ENCODE measurements at places on chromosomes 7 and 10.

DNA sequence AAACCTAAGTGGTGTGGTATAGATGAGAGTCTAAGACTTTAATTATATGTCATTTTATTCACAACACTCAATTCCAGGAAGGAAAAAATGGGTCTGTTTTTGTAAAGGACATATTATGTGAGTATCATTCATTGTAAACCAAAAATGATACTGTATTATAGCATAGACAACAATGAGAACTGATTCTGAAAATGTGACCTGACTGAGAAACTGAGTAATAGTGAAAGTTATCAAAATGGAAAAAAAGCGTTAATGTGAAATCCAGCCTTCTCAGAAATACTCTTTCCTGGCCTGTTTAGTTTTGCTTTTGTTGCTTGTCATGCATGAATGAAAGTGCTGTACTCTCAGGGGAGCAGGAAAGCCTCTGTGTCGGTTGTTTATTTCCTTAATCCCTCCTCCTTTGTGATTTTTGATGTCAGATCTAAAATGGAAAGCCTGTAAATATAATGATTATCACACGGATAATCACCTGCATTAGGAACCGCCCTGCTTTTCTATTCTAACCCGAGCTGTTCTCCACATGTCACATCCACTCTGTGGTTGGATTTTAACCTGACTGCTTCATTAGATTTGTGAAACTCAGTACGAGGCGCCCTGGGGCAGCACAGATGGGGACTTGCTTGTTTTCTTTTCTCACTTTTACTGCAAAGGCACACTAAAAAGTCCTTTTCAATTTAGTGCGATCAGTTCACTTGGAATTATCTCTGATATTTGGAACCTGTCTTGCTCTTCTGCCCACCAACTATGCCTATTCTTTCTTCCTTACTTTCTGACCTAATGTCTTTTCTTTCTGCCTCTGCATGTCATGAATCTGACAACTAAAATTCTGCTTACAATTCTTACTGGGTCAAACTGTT lies 240.9 kb upstream of the KAT6B start:
- DNase-seq: no peak

- no peak for DNase-seq
Observed at GRCh38 chr10:124043310-124044142, 49.9 kb downstream of the CHST15 start.

DNA sequence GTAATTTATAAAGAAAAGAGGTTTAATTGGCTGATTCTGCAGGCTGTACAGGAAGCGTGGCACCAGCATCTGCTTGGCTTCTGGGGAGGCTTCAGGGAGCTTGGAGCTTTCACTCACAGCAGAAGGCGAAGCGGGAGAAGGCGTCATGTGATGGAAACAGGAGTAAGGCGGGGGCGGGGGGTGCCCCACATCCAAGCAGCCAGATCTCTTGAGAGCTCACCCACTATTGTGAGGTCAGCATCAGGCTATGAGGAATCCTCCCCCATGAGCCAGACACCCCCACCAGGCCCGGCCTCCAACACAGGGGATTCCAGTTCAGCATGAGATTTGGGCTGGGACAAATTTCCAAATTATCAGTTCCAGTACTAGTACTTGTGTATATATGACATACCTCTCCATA lies 46.2 kb downstream of the WDR37 start:
- no peak for DNase-seq

- no peak for DNase-seq
Observed at GRCh38 chr10:86968271-86968993, at the start of gene ADIRF. ADIRF (plus strand) TSS chr10:86968482; CDS start chr10:86968545, 63 bp downstream.

DNA sequence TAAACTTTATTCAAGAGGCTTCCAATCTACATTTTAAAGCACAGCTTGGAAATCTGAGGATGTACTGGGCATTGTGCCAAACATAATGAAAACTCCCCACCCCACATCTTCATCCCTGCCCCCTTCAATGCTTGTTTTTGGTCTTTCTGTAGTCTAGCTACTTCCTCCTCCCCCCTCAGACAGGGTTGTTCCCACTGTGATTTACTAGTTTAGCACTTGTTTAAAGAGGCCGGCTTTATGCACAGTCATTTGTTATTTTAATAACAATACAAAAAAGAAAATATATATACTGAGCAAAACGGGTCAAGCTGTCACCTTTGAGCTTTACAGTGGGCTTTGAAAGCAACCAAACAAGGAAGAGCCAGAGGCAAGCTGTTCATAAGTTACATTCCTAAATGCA lies 132.6 kb downstream of the CHRM2 start:
- DNase-seq: no peak

DNA sequence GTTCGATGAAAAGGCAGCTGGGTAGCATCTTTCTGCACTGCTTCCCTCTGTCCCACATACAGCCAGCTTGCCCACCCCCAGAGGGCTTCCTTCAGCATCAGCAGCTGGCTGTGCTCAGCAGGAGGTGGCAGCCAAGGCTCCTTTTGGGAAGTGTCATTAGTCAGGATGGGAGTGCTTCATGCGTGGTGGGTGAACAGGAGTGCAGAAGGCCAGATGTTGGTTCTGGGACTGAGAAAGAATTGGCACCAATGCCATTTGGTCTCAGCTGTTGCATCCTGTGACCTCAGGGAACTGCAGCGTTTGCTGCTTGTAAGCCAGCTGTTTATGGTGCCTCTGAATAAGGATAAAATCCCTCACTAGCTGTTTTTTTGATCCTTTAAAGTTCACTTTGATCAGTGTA lies 131.1 kb upstream of the SORCS3 start:
- DNase-seq: no peak

- DNase-seq: no peak
Observed at GRCh38 chr7:2104716-2105115, 128.0 kb downstream of the MAD1L1 start.

Measured in fibroblast of the conjunctiva (primary cell).